ENCODE measurements at places on chromosomes 7 and 10.

GRCh38 chr7:106568002-106568679, 92.8 kb downstream of the CCDC71L start:
- no peak for DNase-seq

- DNase-seq = no peak
Measured at GRCh38 chr10:51260376-51260775, 186.1 kb downstream of the PRKG1 start.

DNA sequence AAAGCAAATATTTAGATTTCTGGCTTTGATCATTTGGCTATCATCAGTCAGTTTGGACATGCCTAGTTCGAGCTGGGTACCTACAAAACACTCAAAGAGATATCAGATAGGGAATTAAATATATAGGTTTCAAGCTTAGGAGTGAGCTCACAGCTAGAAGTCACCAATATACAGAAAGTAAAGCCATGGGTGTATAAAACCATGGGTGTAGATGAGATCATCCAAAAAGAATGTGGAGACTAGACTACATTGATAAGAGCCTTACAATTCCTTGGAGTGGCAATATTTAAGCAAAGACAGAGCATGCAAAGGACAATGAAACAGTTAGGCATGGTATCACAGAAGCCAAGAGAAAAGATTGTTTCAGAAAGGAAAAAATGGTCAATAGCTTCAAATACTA, 7.2 kb upstream of the RALA start:
- DNase-seq = no peak

DNA sequence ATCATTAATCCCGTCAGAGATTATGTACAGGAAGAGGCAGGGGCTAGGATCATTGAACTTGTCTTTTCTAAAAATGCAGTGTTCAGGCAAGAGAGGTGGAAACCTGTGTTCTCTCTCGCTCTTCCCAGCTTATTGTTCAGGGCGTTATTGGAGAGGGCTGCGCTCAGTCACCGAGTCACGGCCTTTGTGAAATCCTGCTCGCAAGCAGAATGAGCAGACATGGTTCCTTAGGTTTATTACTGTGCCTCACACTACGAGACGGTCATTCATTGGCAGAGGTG, 631 bp upstream of the PRKRIP1 start:
- DNase-seq = no peak

GRCh38 chr7:158531661-158532060, 56.0 kb downstream of the PTPRN2 start:
- DNase-seq = no peak

GRCh38 chr10:53886325-53887300, 914.4 kb downstream of the PCDH15 start:
- no peak for DNase-seq

GRCh38 chr10:5428133-5428532, 15.8 kb downstream of the NET1 start:
- no peak for DNase-seq

DNA sequence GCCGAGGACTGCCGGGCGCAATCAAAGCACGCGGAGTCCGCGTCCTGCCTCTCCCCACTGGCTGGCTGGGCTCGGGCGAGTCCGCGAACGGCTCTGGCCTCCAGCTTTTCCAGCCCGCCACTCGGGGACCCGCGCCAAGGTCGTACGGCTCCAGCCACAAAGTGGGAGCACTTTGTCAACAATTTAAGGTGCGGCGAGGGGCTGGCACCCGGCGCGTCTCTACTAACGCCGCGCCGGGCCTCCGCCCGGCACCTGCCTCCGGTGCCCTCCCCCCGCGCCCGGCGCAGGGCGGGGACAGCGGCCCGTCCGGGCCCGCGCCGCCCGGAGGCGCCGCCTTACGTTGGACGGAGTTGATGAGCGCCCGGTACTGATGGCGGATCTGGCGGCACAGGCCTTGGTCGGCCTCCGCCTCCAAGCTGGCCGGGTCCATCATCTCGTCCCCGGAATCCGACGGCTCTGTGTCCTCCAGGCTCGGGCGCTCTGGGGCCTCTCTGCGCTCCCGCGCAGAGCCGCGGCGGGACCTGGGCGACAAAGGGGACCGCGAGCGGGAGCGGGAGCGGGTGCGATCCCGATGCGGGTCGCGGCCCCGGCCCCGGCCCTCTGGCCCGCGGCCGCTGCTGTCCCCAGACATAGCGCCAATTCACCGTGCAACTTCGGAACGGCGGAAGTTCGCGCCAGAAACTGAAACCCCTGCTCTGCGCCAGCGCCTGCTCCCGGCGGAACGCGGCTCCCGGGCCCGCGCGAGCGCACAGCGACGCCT, at the start of gene NSMCE4A:
Gene NSMCE4A, minus strand, starts transcription at position 683 of the 760 bp plus-strand sequence. Its CDS starts 52 bp downstream, at position 631.
- peak; percentile 62 for DNase-seq

GRCh38 chr10:59242991-59243390, 66.5 kb downstream of the PHYHIPL start:
- no peak for DNase-seq

GRCh38 chr10:71693377-71693776, 26.2 kb downstream of the C10orf105 start:
- DNase-seq = no peak

DNA sequence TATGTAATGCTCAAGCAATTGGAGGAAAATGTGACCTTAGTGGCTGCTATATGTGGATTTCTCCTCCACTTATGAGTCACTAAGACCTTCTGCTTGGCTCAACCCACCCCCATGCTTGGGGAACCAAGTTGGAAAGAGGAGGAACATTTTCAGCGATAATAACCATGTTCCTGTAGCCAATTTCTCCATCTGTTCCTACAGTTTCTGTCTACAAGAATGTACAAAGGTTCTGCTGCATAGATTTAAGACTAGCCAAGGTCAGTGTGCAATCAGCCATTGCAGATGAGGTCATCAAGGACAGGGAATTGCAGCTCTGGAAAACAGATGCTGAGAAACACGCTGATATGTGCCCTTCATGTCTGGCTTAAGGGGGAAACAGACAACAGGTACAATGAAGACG, 5.6 kb upstream of the NRCAM start:
- no peak for DNase-seq

GRCh38 chr10:11473128-11473760, 138.2 kb downstream of the USP6NL start:
- DNase-seq = no peak

GRCh38 chr10:79023240-79024162, 45.3 kb upstream of the ZMIZ1 start:
- peak; percentile 64 for DNase-seq

DNA sequence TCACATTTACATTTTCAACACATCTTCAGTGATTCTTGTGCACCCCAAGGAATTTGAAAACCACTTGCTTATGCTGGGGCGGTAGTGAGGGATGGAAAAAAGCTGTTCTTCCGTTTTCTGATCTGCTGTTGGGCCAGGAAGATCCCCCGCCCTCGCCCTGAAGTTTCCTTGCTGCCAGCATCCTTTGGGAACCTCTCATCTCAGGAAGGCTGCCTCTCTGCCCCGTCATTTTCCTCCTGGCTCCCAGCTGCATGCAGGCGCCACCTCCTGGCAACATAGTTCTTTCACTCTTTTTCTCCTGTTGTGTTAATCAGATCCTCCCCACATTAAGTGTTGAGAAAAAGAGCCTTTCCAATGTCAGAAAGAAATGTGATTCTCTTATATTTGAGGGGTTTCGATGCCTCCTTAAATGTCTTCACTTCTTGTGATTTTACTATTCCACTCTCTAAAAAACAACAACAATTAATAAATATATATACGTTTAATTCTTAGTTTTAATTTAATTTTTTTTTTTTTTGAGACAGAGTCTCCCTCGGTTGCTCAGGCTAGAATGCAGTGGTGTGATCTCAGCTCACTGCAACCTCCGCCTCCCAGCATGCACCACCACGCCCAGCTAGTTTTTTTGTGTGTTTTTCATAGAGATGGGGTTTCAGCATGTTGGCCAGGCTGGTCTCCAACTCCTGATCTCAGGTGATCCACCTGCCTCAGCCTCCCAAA, 122.9 kb downstream of the RALA start:
- DNase-seq = peak; percentile 82

GRCh38 chr7:107105591-107106245, 61.2 kb downstream of the PRKAR2B start:
- no peak for DNase-seq

- no peak for DNase-seq
Measured at GRCh38 chr10:60594476-60595051, 183.7 kb upstream of the CDK1 start.

DNA sequence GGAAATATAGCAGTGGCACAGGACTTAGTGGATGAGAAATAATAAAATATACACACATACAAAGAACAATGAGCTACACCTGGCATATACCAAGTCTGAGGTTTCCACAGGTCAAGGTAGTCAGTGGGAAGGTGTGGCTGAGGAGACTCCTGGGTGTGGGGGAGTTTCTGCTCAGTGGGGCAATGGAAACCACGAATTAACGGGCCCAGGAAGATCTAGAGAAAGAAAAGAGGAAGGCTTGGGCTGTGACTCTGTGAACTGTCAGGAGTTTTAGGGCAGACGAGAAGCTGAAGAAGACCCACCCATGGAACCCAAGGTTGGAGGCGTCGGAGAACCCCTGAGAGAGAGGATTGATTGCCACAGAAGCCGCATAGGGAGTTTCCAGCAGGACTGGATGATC, 196.5 kb downstream of the HERPUD2 start:
- no peak for DNase-seq

GRCh38 chr10:77574438-77574837, 63.2 kb downstream of the KCNMA1 start:
- DNase-seq = no peak

- no peak for DNase-seq
Measured at GRCh38 chr10:101923256-101923655, 79.7 kb upstream of the KCNIP2 start.

- DNase-seq = no peak
Measured at GRCh38 chr10:10053051-10053450, 964.6 kb upstream of the CELF2 start.

DNA sequence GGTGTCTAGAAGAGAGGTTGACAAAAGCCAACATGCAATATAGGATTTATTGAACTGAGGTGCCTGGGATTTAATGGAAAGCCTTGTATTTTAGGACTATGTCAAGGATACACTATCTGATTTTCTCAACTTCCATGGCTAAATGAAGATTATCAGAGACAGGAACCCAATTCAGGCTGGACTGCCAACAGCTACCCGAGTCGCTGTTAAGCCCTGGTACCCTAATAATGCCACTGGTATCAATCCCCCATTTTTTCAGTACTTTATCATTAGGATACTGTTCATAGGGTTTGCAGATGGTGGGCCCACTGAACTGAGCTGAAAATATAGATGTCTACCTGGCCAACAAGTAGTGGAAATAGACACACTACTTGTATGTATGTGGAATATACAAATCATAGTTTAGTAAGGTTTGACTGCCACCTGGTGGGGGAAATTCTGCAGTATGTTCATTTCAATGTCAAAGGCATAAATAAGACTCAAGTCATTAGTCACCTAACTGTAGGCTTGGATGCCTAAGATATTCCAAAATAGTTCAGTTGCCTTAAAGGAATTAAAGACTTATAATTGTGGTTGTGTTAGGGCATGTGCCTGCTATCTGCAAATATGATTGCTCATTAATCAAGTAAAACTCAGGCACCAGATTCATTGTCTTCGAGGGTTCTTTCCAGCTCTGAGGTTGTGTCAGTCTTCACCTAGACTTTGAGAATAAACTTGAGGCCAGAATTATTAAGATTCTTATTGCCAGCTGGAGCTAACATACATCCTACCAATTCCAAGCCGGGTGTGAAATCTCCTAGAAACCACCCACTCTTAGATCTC, 34.1 kb upstream of the NOBOX start:
- no peak for DNase-seq

- no peak for DNase-seq
Measured at GRCh38 chr10:108608860-108609259, 1314.5 kb downstream of the XPNPEP1 start.

GRCh38 chr7:36884351-36884750, 160.1 kb upstream of the AOAH start:
- no peak for DNase-seq

GRCh38 chr7:134740376-134740775, 39.1 kb upstream of the CALD1 start:
- DNase-seq = no peak

Data from tibial artery (tissue), 4 donors.